ENCODE measurements at places on chromosomes 5 and 9. TPM values are rescaled to one million over a fixed set of nuclear protein-coding genes. Genes with fewer than 3 reads are reported as not detected.

The FAXDC2 gene
- not detected for total RNA-seq

The PHF24 gene
- not detected for total RNA-seq

The FCN2 gene
- not detected for total RNA-seq

The GNE gene
- 19.6 TPM for total RNA-seq

The PCDHA6 gene
- not detected for total RNA-seq

The FOXE1 gene
- not detected for total RNA-seq

The SPINK6 gene
- not detected for total RNA-seq

The CRAT gene
- 14.1 TPM for total RNA-seq

The ITK gene
- total RNA-seq = 209 TPM

The PCYOX1L gene
- total RNA-seq = 26.7 TPM

The PCDHB10 gene
- total RNA-seq = not detected

The ZBED3 gene
- 0.58 TPM for total RNA-seq

The CARD9 gene
- 3.1 TPM for total RNA-seq

The PCDHA12 gene
- total RNA-seq = not detected

The CDH18 gene
- not detected for total RNA-seq

The IL5 gene
- total RNA-seq = 20.0 TPM

The OLFML2A gene
- not detected for total RNA-seq

The ORM2 gene
- not detected for total RNA-seq

The DMRT3 gene
- total RNA-seq = not detected

The ANKRD34B gene
- total RNA-seq = not detected

The STPG3 gene
- total RNA-seq = not detected

The C9orf153 gene
- total RNA-seq = 0.38 TPM

The CER1 gene
- not detected for total RNA-seq

The RNF208 gene
- 3.0 TPM for total RNA-seq

The MAPK9 gene
- 44.4 TPM for total RNA-seq

The SERF1A gene
- 6.7 TPM for total RNA-seq

The AFAP1L1 gene
- total RNA-seq = not detected
